ENCODE measurements at places on chromosomes 6 and 20.

DNA sequence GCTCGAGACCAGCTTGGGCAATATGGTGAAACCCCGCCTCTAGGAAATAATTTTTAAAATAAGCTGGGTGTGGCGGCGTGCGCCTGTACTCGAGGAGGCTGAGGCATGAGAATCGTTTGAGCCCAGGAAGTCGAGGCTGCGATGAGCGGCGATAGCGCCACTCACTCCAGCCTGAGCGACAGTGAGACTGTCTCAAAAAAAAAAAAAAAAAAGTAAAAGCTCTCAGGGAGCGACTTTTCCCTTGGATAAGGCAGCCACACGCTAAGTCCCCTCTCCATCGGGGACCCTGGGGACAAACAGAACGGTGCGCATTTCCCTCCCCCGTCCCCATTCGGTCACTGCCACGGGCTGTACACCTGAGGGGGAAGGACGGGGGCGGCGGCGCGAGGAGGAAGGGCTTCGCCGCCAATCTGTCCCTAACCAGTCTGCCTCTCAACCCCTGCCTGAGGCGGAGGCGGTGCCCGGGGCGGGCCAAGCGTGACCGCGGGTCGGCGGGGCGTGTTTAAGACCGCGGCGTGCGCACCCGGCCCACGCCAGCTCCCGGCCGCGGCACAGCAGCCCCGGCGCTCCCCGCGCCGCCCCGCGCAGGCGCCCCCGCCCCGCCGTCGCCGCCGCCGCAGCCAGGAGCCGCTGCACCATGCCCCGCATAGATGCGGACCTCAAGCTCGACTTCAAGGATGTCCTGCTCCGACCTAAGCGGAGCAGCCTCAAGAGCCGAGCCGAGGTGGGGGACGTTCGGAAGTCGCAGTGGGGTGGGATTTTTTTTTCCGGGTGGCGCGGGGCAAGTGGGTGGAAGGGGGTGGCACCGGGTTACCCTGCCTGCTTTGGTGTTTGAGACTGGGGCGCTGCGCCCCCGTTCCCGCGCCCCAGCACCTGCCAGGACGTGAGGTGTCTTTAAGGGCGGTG lies at the start of gene GMPR:
Gene GMPR (plus strand): TSS at position 531 of the 906 bp plus-strand sequence. CDS start 107 bp downstream, at position 638.
- no peak for DNase-seq

- no peak for DNase-seq
These were observed 103.9 kb upstream of the JAG1 start for GRCh38 chr20:10777710-10778109.

DNA sequence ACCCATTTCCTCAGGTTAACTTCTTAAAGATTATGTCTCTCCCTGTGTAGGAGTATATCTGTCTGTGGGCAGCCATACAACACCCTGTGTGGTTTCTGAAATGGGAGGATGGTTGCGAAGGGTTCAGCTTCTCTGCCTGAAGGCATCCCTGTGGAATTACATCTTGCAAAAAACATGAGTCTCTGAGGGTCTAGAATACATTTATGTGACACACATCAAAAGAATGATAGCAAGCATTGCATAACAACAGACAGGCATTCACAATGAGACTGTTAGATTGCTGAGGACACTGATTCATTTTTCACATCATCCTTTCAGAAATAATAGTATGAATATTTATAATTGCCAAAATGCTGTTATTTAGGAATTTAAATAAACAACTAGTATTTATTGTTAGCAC lies 670.9 kb downstream of the HTR1B start:
- DNase-seq: no peak

GRCh38 chr6:98200084-98200483 lies 634.3 kb upstream of the POU3F2 start:
- DNase-seq: no peak

- DNase-seq: no peak
These were observed 69.5 kb downstream of the CSE1L start for GRCh38 chr20:49115564-49115963.

GRCh38 chr6:40444811-40445210 lies 142.4 kb downstream of the LRFN2 start:
- DNase-seq: no peak

Measured in NCI-H446 (cell line).